Osteoblast (primary cell): ENCODE measurements at places on chromosomes 3 and 15. TPM values are rescaled to one million over a fixed set of nuclear protein-coding genes. Genes with fewer than 3 reads are reported as not detected.

DNA sequence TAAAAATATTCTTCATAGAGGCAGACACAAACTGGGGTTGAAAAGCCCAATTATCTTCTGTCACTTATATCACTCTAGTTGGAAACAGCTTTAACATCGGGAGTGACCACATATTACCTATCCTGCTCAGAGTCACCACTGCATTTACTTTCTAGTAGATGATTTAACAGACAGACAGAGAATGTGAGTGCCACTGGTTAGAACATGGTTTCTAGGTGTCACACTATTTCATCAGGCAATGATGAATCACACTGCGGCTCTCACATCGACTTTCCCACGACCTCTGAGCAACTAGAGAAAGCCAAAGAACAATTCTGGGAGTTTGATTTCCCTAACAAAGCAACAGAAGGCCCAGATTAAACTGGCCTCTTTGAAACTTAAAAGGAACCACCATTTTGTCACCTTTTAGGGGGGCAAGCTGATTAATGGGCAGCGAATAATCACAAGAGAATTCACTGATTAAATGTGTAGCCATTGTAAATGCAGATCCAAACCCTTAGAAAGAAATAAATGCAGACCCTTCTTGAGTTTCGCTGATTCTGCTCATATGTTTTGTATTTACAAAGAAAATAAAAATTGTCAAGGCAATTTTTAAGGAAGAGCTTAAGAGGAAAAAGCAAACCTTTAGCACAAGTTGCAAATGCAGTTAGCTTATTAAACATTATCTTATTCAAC, 112.6 kb upstream of the KBTBD8 start:
- no peak for DNase-seq

DNA sequence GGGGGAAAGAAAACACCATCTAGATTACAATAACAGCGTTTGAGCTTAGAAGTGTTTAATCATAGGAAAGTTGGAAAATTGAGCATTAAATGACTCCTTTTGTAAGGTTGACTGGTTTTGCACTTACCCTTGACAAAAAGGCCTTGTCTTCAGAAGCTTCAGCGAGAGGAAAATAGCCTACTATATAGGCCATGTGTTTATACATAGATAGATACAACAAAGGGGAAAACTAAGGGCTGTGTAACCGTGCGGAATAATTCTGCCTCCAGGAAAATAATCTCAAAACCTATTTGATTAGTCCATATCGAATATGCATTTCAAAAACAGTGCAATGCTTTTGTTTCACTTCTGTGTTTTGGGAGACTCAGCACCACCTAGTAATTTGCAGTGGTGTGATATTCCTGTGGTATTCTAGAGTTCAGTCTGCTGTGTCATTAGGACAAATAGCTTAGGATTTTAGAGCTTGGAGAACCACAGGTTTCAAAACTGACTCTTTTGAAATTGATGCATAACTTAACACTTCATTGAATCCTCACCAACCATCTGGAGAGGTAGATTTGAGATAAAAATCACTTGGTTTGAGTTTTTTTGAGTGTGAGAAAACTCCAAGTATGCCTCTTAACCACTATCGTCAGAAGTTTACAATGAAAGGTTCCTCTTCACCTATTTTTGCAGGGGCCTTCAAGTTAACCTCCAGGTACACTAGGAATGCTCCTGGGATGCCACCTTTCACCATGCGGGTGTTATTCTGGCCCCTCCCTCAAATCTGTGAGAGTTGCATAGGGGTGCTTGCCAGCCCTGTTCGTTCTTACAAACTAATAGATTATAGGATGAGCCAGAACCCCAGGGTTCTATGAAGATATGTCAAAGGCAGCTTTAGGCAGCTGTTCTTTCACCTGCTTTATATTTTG, 1.9 kb downstream of the ARHGAP31 start:
- DNase-seq: peak; percentile 57

The CDHR4 gene
- total RNA-seq: under 0.01 TPM in 1 of 2 replicates, not detected in the other

The SCN11A gene
- total RNA-seq: under 0.01 TPM in 1 of 2 replicates, not detected in the other

The CERS3 gene
- total RNA-seq: not detected in 2 replicates

- DNase-seq: peak; percentile 58
Observed at GRCh38 chr15:79656151-79657000, 224.2 kb downstream of the MINAR1 start.

DNA sequence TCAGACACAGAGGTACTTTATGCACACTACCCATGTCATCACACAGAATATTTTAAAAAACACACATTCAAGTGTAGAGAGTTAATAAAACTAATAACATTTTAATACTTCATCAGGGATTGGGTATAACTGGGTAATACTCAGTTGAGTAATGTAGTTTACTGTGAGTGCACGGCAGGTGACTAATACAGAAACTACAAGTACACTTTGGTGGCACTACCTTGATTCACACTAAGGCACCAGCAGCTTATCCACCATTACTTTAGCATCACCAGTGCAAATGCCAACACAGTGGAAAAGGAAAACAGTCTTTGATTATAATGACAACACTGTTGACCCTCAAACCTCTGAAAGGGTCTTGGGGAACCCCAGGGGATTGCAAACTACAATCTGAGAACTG, 33.6 kb downstream of the ZNF280D start:
- no peak for DNase-seq

The SLC38A3 gene
- total RNA-seq: 0.29 and 0.36 TPM in 2 replicates

DNA sequence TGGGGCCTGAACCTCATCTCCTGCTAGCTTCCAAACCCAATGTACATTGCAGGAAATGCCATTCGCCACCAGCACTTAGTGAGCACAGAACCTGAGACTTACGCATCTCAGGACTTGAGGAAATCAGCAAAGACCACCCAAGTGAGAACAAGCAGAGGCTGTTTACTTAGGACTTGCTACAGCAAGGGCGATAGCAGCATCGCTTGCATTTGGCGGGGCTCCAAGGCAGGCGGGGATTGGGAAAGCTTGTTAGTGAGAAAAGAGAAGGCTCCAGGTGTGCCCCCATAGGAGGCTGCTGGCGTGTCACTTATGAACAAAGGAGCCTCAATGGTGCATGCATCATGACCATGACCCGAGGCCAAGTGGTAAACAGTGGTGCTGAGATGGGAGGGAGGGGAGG, 19.7 kb downstream of the SLC6A20 start:
- no peak for DNase-seq

DNA sequence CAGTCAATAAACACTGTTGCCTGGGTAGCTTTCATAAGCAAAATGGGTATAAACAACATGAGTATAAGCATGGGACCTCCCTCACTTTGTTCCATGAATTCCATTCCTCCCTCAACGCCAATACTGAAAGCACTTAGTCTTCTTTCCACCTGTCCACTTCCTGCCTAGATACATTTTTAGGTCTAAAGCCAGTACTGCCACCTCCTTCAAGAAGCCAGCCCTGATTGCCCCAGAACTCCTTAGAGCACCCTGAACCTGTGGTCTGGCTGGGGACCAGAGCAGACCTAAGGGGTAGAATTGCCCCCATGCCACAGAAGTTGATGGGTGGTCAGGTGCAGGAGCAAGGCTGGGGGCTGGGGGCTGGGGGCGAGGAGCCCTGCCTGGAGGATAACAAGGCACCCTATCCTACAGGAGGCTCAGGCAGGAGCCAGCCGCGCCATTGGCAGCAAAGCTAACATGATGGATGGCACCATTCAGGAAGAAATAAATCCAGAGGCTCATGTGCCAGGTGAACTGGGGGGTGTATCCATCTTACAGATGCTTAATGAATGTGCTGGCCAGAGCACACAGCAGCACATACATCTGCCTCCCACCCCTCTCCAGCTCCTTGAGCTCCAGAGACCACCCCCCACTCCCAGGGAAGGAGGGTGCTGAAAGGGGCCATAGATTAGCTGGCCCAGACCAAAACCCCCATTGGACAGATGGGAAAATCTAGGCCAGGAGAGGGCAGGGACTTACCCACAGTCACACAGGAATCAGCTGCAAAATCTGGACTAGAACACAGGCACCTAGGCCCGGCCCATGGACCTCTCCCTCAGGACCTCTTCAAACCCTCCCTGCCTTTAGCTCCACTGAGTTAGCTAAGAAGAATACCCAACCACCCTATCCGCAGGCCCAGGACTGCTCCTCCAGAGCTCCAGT, 113.8 kb upstream of the LINGO1 start:
- peak; percentile 91 for DNase-seq

DNA sequence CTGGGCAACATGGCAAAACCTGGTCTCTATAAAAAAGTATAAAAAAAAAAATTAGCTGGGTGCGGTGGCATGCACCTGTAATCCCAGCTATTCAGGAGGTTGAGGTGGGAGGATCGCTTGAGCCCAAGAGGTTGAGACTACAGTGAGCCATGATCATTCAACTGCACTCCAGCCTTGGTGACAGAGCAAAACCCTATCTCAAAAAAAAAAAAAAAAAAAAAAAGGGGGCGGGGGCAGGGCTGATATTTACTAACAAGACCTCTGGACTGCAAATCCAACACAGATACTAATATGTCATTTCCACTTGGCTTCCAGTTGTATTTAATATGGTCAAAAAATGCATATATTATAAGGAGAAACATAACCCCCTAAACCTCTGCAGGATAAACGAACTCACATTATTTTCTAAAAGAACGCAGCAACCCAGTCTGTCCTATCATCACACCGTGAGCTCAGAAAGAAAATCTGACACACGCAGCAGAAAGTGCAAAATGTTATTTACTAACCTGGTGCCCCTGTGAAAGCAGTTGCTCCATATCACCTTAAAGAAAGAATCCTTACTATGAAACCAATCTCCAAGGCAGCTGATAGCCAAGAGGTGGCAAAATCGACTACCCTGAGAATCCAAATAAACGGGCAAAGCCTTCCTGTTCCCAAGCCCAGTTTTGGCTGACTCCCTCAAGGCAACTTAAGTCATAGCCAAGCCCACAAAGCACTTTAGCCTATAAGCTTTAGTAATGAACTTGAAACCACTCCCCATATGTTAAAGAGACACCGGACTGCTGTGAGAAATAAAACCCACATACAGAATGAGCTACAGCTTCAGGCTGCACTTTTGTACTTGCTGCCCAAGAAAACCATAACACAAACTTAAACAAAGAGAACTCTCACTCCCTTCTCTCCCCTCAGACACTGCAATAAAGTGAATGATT, 39.3 kb downstream of the PLD1 start:
- DNase-seq: peak; percentile 86

DNA sequence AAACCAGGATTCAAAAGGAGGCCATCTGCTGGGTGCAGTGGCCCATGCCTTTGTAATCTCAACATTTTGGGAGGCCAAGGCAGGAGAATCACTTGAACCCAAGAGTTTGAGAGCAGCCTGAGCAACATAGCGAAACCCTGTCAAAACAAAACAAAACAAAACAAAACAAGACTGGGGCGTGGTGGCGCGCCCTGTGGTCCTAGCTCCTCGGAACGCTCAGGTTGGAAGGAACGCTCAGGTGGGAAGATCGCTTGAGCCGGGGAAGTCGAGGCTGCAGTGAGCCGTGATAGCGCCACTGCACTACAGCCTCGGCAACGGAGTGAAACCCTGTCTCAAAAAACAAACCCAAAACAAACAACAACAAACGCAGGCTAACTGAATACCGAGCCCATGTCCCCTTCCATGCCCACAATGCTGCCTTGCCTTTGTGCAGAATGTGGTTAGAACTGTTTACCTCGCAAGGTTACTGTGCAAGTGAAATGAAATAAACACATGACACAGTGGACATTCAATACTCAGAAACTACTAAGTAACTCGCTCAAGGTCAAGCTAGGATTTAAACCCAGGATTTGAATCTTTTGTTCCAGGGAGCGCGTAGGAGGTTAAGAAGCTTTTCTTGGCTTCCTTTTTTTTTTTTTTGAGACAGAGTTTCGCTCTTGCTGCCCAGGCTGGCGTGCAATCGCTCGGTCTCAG, 766 bp upstream of the EMC4 start:
- no peak for DNase-seq

DNA sequence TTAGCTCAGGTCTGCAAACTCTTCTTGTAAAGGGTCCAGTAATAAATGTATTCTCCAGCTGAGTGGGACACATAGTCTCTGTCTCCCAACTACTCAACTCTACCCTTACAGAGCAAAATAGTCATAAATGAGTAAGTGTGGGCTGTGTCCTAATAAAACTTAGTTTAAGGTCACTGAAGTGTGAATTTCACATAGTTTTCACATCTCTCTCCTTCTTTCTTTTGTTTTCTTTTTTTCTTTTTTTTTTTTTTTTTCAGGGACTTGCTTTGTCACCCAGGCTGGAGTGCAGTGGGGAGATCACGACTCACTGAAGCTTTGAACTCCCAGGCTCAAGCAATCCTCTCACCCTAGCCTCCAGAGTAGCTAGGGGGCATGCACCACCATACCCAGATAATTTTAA, 1.9 kb upstream of the ACTL6A start:
- no peak for DNase-seq

DNA sequence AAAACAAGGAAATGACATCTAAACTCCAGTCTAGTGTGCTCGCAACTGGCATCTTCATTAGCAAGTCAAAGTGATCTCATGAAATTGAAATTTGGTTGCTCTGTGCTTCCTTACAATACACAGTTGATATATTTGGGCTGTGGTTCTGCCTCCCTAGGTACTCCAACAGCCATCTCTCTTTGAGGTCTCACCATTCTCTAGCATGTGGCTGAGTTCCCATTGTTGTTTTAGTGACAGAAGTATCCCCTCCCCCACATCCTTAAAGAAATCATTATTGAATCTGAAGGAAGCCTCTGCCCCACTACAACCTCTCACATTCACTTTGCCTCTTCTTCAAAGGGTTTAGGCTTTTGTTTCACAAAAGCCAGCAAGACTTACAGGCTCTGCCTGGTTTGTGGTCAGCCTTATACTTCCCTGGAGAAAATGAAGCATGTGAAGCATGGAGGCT, 516.5 kb downstream of the NLGN1 start:
- DNase-seq: no peak
